ENCODE measurements at places on chromosomes 4 and X. TPM values are rescaled to one million over a fixed set of nuclear protein-coding genes. Genes with fewer than 3 reads are reported as not detected.

DNA sequence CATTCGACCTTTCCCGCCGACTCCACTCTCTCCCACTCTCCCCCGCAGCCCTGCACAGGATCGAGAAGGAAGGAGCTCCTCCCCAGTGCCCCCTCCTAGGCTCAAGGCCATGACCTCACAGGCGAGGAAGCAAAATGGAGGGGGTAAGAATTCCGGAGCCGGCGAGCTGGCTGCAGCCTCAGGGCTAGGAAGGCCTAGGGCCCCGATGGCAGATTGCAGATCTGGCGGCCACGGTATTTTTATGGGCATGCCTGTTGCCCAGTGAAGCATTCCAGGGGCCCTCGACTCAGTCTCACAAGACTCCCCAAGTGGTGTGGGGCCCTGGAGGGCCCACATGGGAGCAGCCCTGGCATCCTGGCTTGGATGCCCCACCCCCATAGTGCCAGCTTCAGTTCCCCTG lies 942 bp upstream of the L1CAM start:
- no peak for DNase-seq
- H3K4me3 ChIP-seq = no peak overlapping the region
- H3K4me1 ChIP-seq = no peaks in the 10 kb centered on the region
- H3K36me3 ChIP-seq = no peaks in the 10 kb centered on the region
- peaks cover 59% of the 10 kb centered on the region for H3K27me3 ChIP-seq
- H3K27ac ChIP-seq = no peak overlapping the region

- no peaks in the 10 kb centered on the region for H3K4me1 ChIP-seq
- DNase-seq = peak; percentile 34
- no peaks in the 10 kb centered on the region for H3K27me3 ChIP-seq
- H3K27ac ChIP-seq = no peak overlapping the region
These were observed 516.1 kb upstream of the MAGEB2 start for GRCh38 chrX:29699239-29699638.

DNA sequence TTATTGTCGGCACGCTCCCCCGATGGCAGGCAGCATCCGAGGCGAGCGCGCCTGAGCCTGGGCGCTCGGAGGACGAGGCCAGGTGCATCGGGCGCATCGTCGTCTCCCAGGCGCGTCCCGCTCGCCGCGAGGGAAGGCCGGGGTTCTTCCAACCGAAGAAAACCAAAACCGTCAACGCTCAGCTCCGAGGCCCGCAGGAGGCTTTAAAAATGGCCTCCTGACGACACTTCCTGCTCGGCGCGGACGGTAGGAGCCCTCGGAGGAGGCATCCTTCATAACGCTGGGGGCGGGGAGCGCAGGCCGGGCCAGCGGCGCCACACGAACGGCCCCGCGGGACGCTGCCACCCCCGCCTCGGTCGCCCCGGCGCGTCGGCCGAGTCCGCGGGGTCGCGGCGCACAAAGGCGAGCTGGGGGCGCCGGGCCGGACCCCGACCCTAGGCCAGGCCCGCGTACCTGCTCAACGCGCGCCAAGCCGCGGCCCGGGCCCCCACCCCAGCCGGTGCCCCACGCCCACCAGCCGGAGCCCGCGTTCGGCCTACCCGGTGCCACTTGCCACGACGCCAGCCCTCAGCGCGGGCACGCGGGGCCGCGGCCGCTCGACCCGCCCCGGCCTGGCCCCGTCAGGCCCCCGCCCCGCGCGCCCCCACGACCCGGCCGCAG lies 501 bp downstream of the ZNF518B start:
- no peaks in the 10 kb centered on the region for H3K4me1 ChIP-seq
- H3K27ac ChIP-seq = peak overlapping the region; percentile 37
- peaks cover 3% of the 10 kb centered on the region for H3K27me3 ChIP-seq
- H3K4me3 ChIP-seq = peak overlapping the region; percentile 52
- peaks cover 18% of the 10 kb centered on the region for H3K36me3 ChIP-seq

The TMPRSS11E gene
- not detected for polyA plus RNA-seq

Data from IMR-90 (cell line).